Right lung (tissue), 10 donors: ENCODE measurements at places on chromosomes 16 and 17. TPM values are rescaled to one million over a fixed set of nuclear protein-coding genes. Genes with fewer than 3 reads are reported as not detected.

DNA sequence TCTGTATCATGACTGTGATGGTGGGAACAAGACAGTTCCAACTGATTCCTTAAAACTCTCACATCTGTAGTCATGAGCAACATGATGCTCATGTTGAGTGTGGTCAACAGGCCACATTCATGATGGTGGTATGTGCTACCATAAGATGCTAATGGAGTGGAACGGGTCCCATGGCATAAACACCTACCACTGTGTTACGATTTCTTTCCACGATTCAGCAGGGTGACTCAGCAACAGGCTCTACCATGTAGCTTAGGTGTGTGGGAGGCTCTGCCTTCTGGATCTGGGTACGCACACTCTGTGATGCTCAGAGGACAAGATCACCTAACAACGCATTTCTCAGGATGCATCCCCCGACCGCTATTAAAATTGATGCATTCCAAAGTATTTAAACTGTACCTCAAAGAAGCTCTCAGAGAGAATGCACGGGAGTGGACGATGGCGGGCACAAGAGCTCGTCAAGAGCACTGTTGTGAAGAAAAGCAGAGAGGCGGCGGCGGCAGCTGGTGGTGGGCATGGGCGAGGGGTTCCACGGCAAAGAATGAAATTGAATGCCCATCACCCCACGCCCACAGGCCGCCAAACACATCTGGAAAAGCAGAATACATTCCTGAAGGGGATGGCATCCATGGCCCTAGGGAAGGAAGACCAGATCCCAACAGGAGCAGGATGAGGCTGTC is 133.3 kb downstream of the ZNF778 start:
- no peak for DNase-seq

DNA sequence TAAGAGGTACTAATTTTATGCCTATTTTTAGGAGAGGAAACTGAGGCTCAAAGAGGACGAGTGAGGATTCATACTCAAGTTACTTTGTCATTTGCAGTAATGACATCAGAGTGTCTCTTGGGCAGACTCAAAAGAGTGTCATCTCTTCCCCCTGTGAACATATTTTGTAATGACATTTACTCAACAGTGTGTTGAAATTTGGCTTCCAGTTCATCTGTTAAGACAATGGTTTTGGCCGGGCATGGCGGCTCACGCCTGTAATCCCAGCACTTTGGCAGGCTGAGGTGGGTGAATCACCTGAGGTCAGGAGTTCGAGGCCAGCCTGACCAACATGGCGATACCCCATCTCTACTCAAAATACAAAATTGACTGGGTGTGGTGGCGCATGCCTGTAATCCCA is 28.9 kb downstream of the WFDC1 start:
- DNase-seq, result no peak

DNA sequence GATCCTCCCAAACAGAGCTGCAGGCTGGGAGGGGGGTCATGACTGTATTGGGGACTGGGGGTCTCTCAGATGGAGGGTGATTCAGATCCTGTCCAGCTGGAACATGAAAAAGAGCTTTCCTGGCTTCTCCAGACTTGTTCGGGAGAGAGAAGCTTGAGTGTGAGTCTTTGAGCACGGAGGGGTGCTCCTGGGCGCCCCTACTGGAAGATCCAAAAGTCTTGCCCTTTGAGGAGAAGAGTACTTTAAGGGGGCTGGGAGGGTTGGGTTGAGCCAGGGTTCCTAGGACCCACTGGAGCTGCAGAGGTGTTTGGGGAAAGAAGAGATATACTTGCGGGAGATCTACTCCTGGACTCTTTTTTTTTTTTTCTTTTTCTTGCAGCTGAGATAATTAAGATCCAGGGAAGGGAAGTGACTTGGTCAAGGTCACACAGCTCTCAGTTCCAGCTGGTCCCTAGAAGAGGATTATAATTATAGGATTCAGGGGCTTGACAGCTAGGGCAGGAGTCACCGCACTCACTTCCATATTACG is 8.4 kb downstream of the RARA start:
- no peak for DNase-seq

GRCh38 chr16:10169904-10170410 is 12.3 kb downstream of the GRIN2A start:
- DNase-seq, result no peak

- no peak for DNase-seq
Measured at GRCh38 chr16:60073376-60073775, 1339.3 kb upstream of the GOT2 start.

DNA sequence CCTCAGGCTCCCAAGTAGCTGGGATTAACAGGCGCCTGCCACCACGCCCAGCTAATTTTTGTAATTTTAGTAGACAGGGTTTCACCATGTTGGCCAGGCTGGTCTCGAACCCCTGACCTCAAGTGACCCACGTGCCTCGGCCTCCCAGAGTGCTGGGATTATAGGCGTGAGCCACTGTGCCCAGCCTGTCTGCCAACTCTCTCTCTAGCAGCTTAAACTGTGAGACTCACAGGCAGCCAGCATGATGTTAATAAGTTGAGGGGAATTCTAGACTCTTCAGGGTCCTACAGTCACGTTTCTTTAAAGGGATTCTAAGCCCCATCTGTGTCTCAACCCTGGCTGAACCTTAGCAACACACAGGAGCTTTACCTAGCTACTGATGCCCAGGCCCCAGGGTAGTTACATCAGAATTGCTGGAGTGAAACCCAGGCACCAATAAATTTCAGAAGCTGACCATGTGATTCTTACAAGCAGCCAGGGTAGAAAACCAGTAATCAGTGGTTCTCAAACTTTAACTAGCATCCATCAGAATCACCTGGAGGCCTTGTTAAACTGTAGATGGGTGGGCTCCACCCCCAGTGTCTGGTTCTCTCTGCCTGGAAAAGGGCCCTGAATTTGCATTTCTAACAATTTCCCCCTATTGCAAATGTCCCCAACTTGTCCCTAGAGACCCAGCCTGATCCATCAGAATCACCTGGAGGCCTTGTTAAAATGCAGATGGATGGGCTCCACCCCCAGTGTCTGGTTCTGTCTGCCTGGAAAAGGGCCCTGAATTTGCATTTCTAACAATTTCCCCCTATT is 30.7 kb downstream of the GPRC5B start:
- DNase-seq, result no peak

GRCh38 chr17:50955667-50956120 is 89.5 kb upstream of the TOB1 start:
- DNase-seq, result no peak

- no peak for DNase-seq
Measured at GRCh38 chr17:8387914-8388651, 5.1 kb upstream of the RPL26 start.

DNA sequence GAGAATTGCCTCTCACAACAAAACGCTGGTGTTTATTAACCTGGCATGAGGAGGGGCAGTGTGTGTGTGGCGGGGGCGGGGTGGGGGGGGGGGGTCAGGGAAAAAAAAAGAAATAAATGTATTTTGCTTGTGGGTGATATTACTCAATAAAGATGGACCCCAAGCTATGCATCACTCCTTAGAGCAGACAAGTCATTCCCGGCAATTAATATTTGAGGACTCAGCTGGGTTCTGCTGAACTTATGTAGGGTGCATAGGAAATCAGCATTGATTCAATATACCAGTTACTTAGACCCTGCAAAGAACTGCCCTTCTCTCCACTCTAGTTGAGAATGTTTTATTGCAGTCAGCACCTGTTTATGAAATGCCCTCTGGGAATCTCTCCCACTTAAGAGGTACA is 206.2 kb upstream of the MAF start:
- no peak for DNase-seq

GRCh38 chr17:43905985-43906852 is 1.1 kb downstream of the MPP2 start:
- peak; percentile 54 for DNase-seq

DNA sequence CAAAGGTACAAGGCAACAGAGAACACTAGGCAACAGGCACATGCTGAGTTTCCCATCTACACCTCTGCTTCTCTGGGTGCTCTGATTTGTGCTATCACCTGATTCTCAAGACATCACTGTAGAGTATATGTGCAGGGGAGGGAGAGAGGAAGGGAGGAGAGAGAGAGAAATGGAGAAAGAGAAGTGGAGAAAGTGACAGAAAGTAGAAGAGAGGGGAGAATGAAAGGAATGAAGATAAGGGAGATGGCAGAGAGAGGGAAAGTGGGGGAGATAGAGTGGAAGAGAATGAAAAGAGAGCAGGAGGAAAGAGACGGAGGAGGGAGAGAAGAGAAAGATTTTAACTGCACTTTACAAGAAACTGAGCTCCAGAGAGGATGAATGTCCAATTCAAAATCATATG is 340.7 kb upstream of the CDH5 start:
- DNase-seq, result no peak

GRCh38 chr16:24801761-24802302 is 43.9 kb upstream of the SLC5A11 start:
- peak; percentile 10 for DNase-seq

DNA sequence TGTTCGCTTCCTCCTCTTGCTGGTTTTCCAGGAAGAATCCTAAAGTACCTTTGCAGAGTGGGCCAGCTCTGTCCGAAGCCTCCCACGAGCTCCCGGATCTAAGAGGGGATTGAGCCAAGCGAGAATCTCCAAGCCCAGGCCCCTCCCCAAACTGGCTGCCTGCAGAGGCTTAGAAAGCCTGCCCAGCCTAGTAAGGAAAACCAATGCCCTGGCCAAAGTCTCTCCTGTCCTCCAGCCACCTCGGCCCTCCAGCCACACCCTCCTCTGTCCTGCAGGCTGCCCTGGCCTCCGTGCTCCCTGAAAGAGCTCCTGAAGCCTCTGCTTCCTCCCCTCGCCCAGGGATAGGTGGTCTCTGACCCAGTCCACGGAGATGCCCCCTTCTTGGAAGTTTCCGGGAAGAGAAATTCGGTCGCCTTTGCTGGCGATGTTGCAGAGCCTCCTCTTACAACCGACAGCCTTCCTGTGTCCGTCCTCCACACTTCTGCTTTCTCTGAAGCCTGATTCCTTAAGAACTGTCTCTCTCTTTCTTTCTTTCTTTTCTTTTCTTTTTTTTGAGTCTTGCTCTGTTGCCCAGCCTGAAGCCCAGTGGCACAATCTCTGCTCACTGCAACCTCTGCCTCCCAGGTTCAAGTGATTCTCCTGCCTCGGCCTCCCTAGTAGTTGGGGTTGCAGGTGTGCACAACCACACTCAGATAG is 54.9 kb upstream of the TOB1 start:
- no peak for DNase-seq

GRCh38 chr16:57660715-57661463 is 7.2 kb upstream of the ADGRG3 start:
- DNase-seq, result no peak

DNA sequence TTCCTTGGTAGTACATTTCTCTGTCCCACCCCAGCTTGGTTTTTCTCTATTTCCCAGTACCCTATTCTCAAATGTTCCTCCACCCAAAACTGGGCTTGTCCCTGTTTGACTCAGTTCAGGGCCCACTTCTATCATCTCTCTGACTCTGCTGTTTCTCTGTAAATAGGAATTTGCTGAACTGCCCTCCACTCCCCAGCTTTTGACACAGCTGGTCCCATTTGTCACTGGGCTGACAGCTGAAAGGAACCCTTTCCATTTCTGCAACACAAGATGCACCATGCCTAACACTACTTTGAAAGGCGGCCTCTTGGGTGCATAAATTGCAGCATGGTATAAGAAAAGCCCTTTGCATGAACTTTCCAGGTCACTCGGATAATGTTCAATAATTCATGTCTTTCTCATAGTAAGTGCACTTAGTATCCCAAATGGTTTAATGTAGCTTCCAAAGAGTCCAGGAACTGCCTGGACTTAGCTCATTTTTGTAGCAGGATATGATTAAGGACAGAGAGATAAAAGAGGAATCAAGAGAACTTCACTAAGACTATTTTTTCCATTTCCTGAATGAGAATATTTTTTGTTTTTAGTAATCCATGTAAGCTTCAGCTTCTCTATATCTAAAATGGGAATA is 256.7 kb downstream of the CDH11 start:
- DNase-seq, result no peak

- DNase-seq, result no peak
Measured at GRCh38 chr16:1493746-1494094, 560 bp downstream of the TELO2 start.

- no peak for DNase-seq
Measured at GRCh38 chr17:7560172-7561027, 1.3 kb upstream of the SENP3 start.

GRCh38 chr17:81868674-81869220 is 2.4 kb downstream of the ARHGDIA start:
- no peak for DNase-seq

DNA sequence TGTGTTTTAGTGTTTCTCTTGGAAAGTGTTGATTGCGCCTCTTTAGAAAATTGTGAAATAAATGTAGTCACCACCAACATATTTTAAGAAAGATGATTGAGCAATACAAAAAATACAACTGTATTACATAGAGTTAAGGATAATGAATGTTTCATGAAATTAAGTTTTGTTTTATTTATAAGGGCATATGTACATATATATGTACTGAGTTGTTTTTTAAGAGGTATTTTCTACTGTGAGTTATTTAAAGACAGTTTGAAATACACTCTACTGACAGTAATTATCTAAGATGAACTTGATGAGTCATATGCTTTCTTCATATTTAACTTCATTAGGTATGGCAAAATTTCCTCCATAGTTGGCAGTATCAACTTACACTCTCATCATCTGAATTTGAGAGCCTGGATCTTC is 411.7 kb downstream of the HS3ST3B1 start:
- no peak for DNase-seq

DNA sequence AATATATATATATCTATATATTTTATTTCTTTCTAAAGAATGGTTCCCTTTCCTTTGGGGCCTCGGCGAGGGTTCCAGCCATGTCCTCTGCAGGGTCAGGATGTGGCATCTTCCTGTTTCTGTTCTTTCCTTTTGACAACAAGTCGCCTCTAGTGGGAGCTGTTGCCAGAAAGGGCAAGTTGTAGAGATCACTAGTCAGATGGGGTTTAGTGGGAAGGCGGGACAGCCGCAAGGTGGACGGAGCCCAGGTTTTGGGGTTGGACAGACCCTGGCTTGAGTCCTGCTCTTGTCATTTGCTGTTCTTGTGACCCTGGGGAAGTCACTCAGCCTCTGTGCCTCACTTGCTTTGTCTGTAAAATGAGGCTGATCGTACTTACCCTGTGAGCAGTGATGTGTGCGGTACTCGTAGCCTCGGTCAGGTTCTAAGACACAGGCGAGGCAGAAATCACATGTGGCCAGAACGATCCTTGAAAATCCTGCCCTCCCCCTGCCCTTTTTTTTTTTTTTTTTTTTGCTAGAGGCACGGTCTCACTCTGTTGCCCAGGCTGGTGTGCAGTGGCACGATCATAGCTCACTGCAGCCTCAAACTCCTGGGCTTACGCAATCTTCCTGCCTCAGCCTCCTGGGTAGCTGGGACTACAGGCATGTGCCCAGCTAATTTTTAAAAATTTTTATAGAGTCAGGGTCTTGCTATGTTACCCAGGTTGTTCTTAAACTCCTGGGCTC is 80.1 kb downstream of the ABCC6 start:
- DNase-seq, result no peak

Gene KRT40
- polyA plus RNA-seq, result 0.70 TPM

Gene MMP15
- polyA plus RNA-seq, result 72.3 TPM

Gene SPATA33
- 15.6 TPM for polyA plus RNA-seq

Gene PIK3R6
- polyA plus RNA-seq, result 1.6 TPM

Gene EPN3
- 2.8 TPM for polyA plus RNA-seq

Gene KRT27
- polyA plus RNA-seq, result 0.39 TPM

Gene MYH1
- not detected for polyA plus RNA-seq

Gene CHST4
- 0.09 TPM for polyA plus RNA-seq

Gene LITAFD
- polyA plus RNA-seq, result 0.15 TPM

Gene MPP2
- 5.0 TPM for polyA plus RNA-seq
